Activated CD4-positive, alpha-beta T cell treated with anti-CD3 and anti-CD28 coated beads, Interleukin-2, amount 10 ng/mL, durations not matched to agents 7 days and 5 days (primary cell): ENCODE measurements at places on chromosomes 1 and 21. TPM values are rescaled to one million over a fixed set of nuclear protein-coding genes. Genes with fewer than 3 reads are reported as not detected.
A peak's percentile ranks its signal among the peaks of the same experiment; 100 is the strongest.

DNA sequence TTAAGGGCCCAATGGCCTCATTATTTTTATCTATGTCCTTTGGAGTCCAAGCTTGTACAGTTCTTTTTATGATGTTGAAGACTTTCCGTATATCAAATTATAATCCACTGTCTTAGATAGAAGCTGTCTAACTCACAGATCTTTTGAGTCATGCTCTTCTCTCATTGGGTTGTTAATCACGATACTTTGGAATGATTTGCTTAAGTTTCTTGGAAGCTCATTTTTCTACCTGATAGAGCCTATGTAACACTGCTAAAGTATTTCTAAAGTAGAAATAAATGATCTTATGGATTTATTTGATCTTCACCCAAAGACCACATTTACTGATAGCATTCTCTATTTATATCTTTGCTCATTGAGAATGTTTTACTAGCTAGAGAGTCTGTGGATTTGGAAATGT lies 1554.1 kb downstream of the PLA2G4A start:
- H3K4me1 ChIP-seq, result no peaks in the 10 kb centered on the region
- H3K27ac ChIP-seq, result no peak overlapping the region
- no peaks in the 10 kb centered on the region for H3K27me3 ChIP-seq
- DNase-seq, result no peak

- H3K36me3 ChIP-seq, result no peaks in the 10 kb centered on the region
- peak; percentile 28 for DNase-seq
- no peaks in the 10 kb centered on the region for H3K4me1 ChIP-seq
- no peaks in the 10 kb centered on the region for H3K27me3 ChIP-seq
Measured at GRCh38 chr1:225772323-225772768, 5.3 kb upstream of the SRP9 start.

DNA sequence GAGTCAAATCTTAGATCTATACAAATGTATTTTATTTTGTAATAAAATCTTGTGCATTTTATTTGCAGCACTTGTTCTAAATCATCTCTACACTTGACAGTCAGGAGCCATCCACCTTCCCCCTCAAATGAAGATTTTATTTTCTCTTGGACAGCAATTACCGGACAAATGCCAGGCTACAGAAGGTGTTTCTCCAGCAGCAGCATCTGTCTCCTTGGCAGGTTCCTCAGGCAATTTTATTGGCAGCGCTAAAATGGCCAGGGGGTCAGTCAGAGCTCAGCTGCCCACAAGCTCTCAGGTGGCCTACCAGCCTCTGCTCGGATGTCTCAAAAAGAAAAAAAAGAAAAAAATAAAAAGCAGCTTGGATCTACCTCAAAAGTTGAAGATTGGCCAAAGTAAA lies 107.6 kb downstream of the DAB1 start:
- no peaks in the 10 kb centered on the region for H3K36me3 ChIP-seq
- no peak for DNase-seq
- no peaks in the 10 kb centered on the region for H3K4me1 ChIP-seq

GRCh38 chr1:214332946-214333798 lies 52.2 kb downstream of the SMYD2 start:
- peak; percentile 59 for DNase-seq
- no peak overlapping the region for H3K4me3 ChIP-seq
- peaks cover 20% of the 10 kb centered on the region for H3K36me3 ChIP-seq
- H3K4me1 ChIP-seq, result peaks cover 13% of the 10 kb centered on the region

- peaks cover 7% of the 10 kb centered on the region for H3K27me3 ChIP-seq
- no peak for DNase-seq
- H3K4me3 ChIP-seq, result no peak overlapping the region
- H3K27ac ChIP-seq, result no peak overlapping the region
Measured at GRCh38 chr1:76031496-76031895, 43.0 kb upstream of the ST6GALNAC3 start.

DNA sequence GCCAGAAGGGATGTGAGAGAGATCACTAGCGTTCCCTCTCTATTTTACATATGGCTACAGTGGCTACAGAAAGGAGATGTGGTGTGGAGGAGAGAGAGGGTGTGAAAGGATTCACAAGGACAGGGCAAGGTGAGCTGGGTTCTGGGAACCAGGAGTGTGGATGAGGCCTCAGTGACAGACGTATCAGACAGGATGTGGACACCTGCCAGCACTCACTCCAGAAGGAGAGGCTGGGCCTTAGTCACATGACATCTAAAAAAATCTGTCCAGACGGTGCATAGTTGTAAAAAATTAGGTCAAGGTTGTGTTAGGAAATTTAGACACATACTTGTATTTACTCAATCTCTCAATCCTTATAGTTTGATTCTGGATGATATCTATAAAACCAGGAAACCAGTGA lies 10.6 kb downstream of the TRIM67 start:
- peaks cover 28% of the 10 kb centered on the region for H3K27me3 ChIP-seq
- H3K27ac ChIP-seq, result no peak overlapping the region
- no peaks in the 10 kb centered on the region for H3K4me1 ChIP-seq
- no peaks in the 10 kb centered on the region for H3K36me3 ChIP-seq

DNA sequence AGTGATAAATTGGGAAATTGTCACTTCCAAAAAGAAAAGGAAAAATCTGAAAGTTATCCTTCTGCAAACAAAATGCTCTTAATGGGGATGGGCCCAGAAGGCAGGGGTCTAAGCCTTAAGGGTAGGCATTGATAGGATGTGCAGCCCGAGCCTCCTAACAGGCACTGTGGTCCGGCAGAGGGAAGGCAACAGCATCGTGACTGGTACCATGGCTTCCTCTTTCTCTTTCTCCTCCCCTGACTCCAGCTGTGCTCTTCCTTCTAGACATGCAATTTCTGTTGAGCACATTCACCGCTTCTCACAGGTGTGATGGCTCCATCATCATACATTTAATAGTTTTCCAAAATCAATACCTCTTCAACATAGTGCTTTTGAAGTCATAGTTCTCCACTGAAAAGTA lies 91.5 kb downstream of the SELENOF start:
- H3K27ac ChIP-seq, result no peak overlapping the region
- DNase-seq, result no peak
- no peak overlapping the region for H3K4me3 ChIP-seq
- H3K36me3 ChIP-seq, result no peaks in the 10 kb centered on the region
- H3K27me3 ChIP-seq, result peaks cover 16% of the 10 kb centered on the region

GRCh38 chr1:67850611-67851075 lies 17.4 kb upstream of the GNG12 start:
- H3K4me1 ChIP-seq, result no peaks in the 10 kb centered on the region
- no peak overlapping the region for H3K27ac ChIP-seq
- H3K36me3 ChIP-seq, result no peaks in the 10 kb centered on the region
- H3K27me3 ChIP-seq, result peaks cover 9% of the 10 kb centered on the region
- H3K4me3 ChIP-seq, result no peak overlapping the region

- H3K27ac ChIP-seq, result no peak overlapping the region
- no peak for DNase-seq
- no peaks in the 10 kb centered on the region for H3K36me3 ChIP-seq
- H3K27me3 ChIP-seq, result peaks cover 6% of the 10 kb centered on the region
- no peak overlapping the region for H3K4me3 ChIP-seq
- no peaks in the 10 kb centered on the region for H3K4me1 ChIP-seq
Measured at GRCh38 chr1:214471458-214471857, 79.9 kb downstream of the PTPN14 start.

- no peaks in the 10 kb centered on the region for H3K36me3 ChIP-seq
- H3K4me1 ChIP-seq, result no peaks in the 10 kb centered on the region
- H3K27ac ChIP-seq, result no peak overlapping the region
- no peak for DNase-seq
- H3K27me3 ChIP-seq, result no peaks in the 10 kb centered on the region
Measured at GRCh38 chr1:30890502-30891226, 17.9 kb downstream of the SDC3 start.

GRCh38 chr21:46183910-46184624 lies at the start of gene SPATC1L:
Gene SPATC1L (minus strand): TSS chr21:46184459. CDS start chr21:46182816, 1,643 bp downstream.
- H3K4me3 ChIP-seq, result peak within 1 kb of the TSS; percentile 74
- H3K36me3 ChIP-seq, result no peaks in the 10 kb centered on the region
- peaks cover 10% of the 10 kb centered on the region for H3K27me3 ChIP-seq
- H3K27ac ChIP-seq, result peak within 1 kb of the TSS; percentile 69

DNA sequence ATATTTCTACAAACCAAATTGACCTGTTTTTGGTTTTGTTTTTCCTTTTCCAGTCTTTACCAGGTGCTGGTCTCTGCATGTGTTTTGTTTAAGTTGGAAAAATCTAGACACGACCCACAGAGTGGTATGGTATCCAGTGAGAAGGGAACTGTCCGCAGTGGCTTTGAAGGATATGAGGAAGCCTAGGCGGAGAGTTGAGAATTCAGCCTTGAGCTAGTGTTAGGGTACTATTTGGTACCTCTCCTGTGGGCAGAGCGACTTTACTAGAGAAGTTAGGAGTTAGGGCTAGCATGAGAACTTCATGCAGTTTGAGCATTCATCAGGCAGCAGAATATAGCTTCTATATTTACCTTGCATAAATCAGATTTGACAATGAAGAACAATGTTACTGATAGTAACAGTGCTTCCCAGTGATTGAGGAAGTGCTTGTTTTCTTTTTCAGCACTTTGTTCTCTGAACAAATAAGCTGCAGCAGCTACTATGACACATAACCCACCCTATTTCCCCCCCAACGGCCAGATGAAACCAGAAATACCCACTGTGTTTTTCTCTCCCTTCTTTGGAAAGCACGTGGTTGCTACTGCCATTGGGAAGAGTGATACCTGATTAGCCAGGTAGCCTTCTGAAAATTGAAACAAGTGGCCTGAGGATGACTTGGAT lies 19.0 kb downstream of the MRPS6 start:
- H3K27ac ChIP-seq, result no peak overlapping the region
- no peak for DNase-seq
- peaks cover 52% of the 10 kb centered on the region for H3K36me3 ChIP-seq
- no peaks in the 10 kb centered on the region for H3K27me3 ChIP-seq

DNA sequence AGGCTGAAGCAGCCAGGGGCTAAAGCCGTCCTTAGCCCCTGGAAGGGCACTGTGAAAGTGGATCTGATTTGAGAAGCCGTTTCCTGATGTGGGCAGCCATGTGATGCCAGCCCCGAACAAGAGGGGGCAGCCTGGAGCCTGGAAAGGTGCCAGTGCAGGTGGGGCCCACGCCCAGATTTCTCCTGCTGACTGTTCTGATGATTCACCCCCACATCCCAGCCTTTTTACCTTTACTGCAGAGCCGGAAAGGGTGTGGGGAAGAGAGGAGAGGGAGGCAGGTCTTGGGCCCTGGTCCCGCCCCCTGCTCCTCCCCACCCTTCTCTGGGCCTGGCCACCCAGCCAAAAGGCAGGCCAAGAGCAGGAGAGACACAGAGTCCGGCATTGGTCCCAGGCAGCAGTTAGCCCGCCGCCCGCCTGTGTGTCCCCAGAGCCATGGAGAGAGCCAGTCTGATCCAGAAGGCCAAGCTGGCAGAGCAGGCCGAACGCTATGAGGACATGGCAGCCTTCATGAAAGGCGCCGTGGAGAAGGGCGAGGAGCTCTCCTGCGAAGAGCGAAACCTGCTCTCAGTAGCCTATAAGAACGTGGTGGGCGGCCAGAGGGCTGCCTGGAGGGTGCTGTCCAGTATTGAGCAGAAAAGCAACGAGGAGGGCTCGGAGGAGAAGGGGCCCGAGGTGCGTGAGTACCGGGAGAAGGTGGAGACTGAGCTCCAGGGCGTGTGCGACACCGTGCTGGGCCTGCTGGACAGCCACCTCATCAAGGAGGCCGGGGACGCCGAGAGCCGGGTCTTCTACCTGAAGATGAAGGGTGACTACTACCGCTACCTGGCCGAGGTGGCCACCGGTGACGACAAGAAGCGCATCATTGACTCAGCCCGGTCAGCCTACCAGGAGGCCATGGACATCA lies at the start of gene SFN:
TSS of gene SFN (plus strand) at position 369 of the 904 bp plus-strand sequence. CDS start at position 433, 64 bp downstream.
- H3K27me3 ChIP-seq, result no peaks in the 10 kb centered on the region
- H3K36me3 ChIP-seq, result no peaks in the 10 kb centered on the region
- H3K27ac ChIP-seq, result peak within 1 kb of the TSS; percentile 93
- peak within 1 kb of the TSS; percentile 82 for H3K4me3 ChIP-seq
- DNase-seq, result peak; percentile 53
- peaks cover 34% of the 10 kb centered on the region for H3K4me1 ChIP-seq

DNA sequence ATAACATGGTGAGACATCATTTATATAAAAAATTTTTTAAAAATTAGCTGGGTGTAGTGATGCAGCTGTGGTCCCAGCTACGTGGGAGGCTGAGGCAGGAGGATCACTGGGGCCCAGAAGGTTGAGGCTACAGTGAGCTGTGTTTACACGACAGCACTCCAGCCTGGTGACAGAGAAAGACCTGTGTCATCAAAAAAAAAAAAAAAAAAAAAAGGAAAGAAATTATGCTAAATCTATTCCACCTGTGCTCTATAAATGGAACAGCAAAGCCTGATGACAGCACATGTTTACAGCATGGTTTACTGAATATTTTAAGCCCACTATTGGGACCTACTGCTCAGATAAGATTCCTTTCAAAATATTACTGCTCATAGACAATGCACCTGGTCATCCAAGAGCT lies 217.6 kb downstream of the PRDM2 start:
- no peaks in the 10 kb centered on the region for H3K36me3 ChIP-seq
- H3K4me3 ChIP-seq, result no peak overlapping the region

DNA sequence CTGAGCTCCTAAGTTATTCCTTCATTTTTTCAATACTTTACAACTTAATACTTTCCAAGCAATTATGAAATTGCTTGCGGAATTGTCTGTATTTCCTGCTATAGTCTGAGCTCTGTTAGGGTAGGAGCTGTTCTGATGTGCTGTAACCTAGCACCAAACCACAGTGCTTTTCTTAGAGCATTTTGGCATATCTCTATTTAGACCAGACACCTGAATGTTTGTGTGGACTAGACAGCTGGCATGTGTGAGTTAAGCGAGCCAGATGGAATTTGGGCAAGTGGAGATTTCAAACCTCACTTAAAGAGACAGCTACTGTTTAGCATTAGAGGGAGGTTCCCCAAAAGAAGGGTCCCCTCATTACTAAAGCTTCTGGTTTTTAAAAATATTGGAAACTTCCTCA lies 106.1 kb downstream of the RWDD3 start:
- no peak for DNase-seq
- no peaks in the 10 kb centered on the region for H3K4me1 ChIP-seq
- no peaks in the 10 kb centered on the region for H3K27me3 ChIP-seq
- H3K4me3 ChIP-seq, result no peak overlapping the region
- no peaks in the 10 kb centered on the region for H3K36me3 ChIP-seq
- H3K27ac ChIP-seq, result no peak overlapping the region

- no peak for DNase-seq
- H3K27ac ChIP-seq, result no peak overlapping the region
- H3K4me3 ChIP-seq, result no peak overlapping the region
- no peaks in the 10 kb centered on the region for H3K27me3 ChIP-seq
Measured at GRCh38 chr1:103424650-103425049, 100.8 kb upstream of the RNPC3 start.

GRCh38 chr1:2088458-2088857 lies 38.2 kb downstream of the PRKCZ start:
- peak overlapping the region; percentile 13 for H3K27ac ChIP-seq
- no peaks in the 10 kb centered on the region for H3K27me3 ChIP-seq
- H3K36me3 ChIP-seq, result no peaks in the 10 kb centered on the region

GRCh38 chr1:26297791-26298124 lies 8.7 kb downstream of the UBXN11 start:
- H3K4me3 ChIP-seq, result no peak overlapping the region
- no peak for DNase-seq
- peaks cover 18% of the 10 kb centered on the region for H3K36me3 ChIP-seq
- H3K27ac ChIP-seq, result no peak overlapping the region
- peaks cover 20% of the 10 kb centered on the region for H3K4me1 ChIP-seq

- DNase-seq, result no peak
- H3K4me1 ChIP-seq, result no peaks in the 10 kb centered on the region
- no peak overlapping the region for H3K4me3 ChIP-seq
- no peaks in the 10 kb centered on the region for H3K36me3 ChIP-seq
- peaks cover 34% of the 10 kb centered on the region for H3K27me3 ChIP-seq
Measured at GRCh38 chr21:32949701-32950100, 76.0 kb upstream of the OLIG2 start.

CCDC30 gene
- 1.4 TPM for total RNA-seq

GNAI3 gene
- total RNA-seq, result 9.7 TPM

CFAP141 gene
- 0.65 TPM for total RNA-seq

ACOT11 gene
- 1.9 TPM for total RNA-seq

TNFRSF4 gene
- 44.1 TPM for total RNA-seq

CLCNKA gene
- not detected for total RNA-seq

RIIAD1 gene
- total RNA-seq, result not detected

OR2T35 gene
- total RNA-seq, result not detected

DCST2 gene
- total RNA-seq, result 0.50 TPM

RORC gene
- total RNA-seq, result 7.3 TPM

INSRR gene
- not detected for total RNA-seq

OR2T29 gene
- total RNA-seq, result not detected
